Stimulated activated CD4-positive, alpha-beta T cell treated with anti-CD3 and anti-CD28 coated beads, Interleukin-4, amount 100 ng/mL, for 1 hour (primary cell): ENCODE measurements at places on chromosomes 1 and 21.

- no peak for DNase-seq
Observed at GRCh38 chr1:78069784-78070183, 24.0 kb downstream of the GIPC2 start.

DNA sequence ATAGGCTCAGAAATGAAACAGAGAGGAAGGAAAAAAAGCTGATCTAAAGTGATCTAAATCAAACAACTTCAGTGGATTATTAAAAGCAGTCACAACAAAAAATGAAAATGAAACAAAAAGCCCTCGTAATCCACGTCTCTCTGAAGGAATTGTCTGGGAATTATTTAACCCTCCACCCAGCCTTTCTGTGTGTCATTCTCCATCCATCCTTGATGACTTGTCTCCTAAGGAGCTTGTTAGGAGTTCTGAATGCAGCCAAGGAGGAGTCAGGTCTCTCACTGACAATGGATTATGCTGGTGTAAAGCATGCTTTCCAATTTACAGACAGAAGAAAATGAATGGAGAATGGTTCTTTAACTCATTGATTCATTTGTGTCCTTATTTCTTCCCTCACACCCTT, 359.3 kb upstream of the RUNX1 start:
- no peak for DNase-seq

- DNase-seq = no peak
Observed at GRCh38 chr1:89172468-89173143, 3.2 kb downstream of the GBP7 start.

DNA sequence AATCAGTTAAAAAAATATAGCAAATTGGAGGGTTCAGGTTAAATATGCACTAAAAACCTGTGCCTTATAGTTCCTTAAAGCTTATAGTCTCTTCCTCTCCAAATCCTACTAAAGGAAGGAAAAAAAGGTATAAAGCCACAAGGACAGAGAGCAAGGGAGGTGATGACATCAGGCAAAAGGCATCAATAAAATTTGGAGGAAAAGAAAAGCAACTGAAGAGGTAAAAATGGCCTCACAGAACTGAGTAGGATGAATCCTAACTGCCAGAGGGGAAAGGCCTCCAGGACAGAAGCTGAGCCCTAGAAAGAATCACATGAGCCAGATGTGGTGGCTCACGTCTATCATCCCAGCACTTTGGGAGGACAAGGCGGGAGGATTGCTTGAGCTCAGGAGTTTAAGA, 8.1 kb downstream of the CCSAP start:
- no peak for DNase-seq

DNA sequence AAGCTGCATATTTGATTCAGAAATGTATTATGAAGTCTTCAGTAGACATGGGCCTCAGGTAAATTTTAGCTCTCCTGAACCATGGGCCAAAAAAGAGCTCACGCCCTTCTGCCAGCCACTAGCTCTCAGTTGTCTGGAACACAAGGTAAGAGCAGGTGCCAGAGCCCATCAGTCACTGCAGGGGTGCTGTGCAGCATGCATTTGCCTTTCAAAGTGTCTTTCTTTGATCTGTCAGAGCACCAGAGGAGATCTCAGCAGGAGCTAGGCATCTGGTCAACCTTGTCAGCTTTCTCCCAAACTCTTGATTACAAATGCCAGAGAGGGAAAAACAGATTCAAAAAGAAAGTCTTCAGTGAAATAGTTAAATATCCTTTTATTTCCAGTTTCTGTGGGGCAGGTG, 332.3 kb downstream of the COL11A1 start:
- DNase-seq = no peak

- DNase-seq = no peak
Observed at GRCh38 chr1:38258085-38258627, 211.6 kb upstream of the POU3F1 start.

GRCh38 chr1:214342525-214342924, 61.6 kb downstream of the SMYD2 start:
- DNase-seq = no peak
